ENCODE measurements at places on chromosomes 3 and 15.

- no peak for DNase-seq
These were observed 278.1 kb upstream of the LRTM1 start for GRCh38 chr3:55205990-55206389.

- no peak for DNase-seq
These were observed 289.9 kb downstream of the CTNNB1 start for GRCh38 chr3:41489231-41489630.

GRCh38 chr3:21573291-21573690, 177.7 kb downstream of the ZNF385D start:
- DNase-seq: no peak

DNA sequence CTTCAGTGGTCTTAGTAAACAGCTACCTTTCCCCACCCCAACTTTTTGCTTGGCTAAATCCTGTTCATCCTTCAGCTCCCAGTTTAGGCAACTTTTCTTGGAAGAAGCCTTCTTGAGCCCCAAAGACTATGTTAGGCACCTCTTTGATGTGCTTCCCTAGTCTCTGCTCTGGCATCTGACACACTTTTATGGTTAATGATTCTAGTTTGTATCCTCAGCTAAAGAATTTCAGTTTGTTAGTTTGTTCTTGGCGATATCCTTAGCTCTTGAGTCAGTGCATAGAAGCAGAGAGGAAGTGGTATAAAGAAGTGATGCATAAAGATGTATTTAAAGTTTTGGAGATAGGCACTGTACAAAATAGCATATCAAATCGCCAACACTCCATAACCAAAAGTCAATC, 168.4 kb downstream of the WDR72 start:
- DNase-seq: no peak

- DNase-seq: no peak
These were observed 325.5 kb downstream of the CHST2 start for GRCh38 chr3:143445118-143445517.

GRCh38 chr3:85584779-85585356, 626.1 kb downstream of the CADM2 start:
- no peak for DNase-seq

GRCh38 chr15:77753281-77753873, 120.7 kb upstream of the LINGO1 start:
- DNase-seq: peak; percentile 25

- DNase-seq: no peak
These were observed 1.0 kb upstream of the CEP70 start for GRCh38 chr3:138594935-138595610.

DNA sequence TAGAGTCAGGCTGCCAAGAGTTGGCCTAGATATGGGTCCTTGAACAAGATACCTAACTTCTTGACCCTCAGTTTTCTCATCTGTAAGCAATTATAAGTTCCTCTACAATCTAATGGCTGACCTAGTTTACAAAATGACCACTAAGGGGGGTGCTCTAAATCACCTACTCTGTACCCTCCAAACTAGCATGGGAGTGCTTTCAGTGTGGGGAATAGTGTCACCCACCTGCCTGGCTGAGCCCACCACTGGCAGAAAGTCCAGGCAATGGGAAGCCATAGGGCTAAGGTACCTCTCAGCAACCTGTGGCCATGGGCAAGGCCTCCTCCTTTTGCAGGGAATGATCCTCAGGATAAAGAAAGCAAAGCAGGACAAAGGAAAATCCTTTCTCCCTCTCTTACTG, 58.9 kb downstream of the COL6A5 start:
- DNase-seq: no peak

- no peak for DNase-seq
These were observed 60.6 kb downstream of the TCF12 start for GRCh38 chr15:56978898-56979662.

GRCh38 chr3:16987141-16987540, 102.4 kb downstream of the PLCL2 start:
- DNase-seq: no peak

DNA sequence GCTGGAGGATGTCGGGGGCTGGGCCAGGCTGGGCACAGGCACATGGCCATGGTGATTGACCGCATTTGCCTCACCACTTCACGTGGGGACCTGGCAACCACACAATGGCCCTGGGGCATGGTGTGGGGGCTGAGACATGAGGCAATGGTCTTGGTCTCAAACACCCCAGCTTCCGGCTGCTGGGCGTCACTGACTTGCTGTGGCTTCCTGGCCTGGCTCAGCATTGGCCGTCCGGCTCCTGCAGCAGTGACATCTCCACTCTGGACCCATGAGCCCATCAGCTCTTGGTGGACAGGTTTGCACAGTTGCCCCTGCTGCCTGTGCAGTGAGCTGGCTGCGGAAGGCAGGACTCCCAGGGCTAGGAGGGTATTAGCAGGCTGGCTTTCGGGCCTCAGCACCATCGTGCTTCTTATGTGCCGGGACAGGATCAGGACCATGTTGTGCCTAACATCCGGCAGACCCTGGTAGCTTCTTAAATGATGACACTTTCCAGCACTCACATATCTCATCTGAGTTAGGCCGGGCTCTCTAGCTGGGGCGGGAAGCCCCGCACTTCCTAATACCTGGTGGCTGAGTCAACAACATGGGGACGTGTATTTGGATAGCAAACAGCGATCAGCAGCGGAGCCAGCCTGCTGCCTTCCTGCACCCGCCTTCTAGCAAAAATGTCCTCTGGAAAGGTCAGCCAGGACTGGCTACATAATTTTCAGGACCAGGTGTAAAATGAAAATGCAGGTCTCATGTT, 34.1 kb downstream of the ZNF710 start:
- DNase-seq: peak; percentile 63

DNA sequence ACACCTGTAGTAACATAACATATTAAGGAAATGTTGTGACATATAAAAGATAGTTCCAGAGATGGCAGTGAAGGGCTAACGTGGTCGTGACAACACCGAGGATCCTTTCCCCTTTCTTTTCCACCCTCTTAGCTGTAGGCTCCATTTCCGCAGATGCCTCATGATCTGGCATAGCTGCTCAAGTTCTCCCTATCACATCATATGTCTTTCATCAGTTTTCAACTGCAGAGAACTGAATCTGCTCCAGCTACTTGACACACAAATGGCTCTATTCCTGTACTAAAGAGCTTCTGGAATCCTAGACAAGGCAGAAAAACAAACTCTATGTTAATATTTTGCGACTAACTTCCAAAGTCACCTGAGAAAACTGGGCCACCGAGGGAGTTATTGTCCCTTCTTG, 275.0 kb upstream of the SLCO3A1 start:
- DNase-seq: no peak
